IMR-90 (cell line): ENCODE measurements at places on chromosomes 7 and 10.
A peak's percentile ranks its signal among the peaks of the same experiment; 100 is the strongest.

GRCh38 chr7:595621-596010, 76.0 kb upstream of the PDGFA start:
- DNase-seq = no peak

GRCh38 chr10:47320812-47321211, 1.4 kb upstream of the GDF2 start:
- no peak for DNase-seq

DNA sequence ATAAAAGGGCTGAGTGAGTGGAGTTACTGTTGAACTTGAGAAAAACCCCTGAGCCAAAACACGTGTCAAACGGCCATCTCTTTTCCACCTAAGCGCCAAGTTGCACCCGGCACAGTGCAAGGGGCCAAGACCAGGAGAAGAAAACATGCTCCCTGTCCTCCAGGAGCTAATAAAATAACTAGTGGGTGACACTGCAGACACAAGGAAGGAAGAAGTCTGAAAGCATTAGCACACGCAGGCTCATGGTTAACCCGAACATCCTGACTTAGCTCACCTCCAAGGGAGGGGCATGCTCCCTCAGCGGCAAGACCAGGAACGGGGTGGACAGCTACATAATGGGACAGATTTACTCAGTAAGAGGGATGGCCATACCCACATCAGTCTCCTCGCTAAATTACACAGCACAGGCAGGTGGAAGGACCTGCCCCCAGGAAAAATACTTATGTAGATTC, 65.0 kb downstream of the PIP4K2A start:
- DNase-seq = no peak

DNA sequence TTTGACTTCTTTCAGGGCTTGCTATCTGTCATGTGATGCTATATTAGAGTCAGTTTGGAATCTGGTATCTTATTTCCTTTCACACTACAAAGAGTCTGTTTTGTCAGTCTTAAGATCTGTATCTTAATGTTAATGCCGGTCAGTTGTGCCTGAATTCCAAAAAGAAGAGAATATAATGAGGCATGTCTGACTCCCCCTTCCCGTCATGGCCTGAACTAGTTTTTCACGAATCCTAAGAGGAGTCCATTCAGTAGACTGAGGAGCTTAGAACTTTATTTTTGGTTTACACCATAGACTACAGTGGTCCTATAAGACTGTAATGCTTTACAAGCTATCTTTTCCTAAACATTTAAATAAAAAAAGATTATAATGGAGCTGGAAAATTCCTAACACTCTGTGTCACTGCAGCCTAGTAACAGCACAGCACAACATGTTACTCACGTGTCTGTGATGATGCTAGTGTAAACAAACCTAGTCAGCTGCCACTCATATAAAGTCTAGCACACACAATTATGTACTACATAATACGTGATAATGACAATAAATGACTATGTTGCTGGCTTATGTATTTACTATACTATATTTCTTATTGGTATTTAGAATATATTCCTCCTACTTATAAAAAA, 50.6 kb downstream of the VPS41 start:
- peak; percentile 81 for DNase-seq

DNA sequence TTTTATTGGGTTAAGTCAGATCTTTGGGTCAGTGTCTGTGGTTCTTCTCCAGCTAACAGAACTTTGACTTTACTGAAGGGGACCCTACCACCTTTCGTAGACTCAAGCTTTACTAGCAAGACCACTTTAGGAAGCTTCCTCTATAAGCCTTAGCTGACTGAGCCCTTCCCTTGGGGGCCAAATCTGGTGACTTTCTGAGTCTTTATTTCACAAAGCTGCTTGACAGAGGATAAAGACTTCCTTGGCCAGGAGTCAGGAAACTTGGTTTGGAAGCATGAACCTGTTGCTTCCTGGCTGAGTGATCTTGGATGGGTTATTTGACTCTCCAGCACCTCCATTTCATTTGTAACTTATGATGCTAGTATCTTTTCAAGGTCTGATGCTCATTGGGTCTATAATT, 466.7 kb downstream of the TYW1 start:
- DNase-seq = no peak

GRCh38 chr7:86226191-86226590, 417.5 kb upstream of the GRM3 start:
- DNase-seq = no peak

DNA sequence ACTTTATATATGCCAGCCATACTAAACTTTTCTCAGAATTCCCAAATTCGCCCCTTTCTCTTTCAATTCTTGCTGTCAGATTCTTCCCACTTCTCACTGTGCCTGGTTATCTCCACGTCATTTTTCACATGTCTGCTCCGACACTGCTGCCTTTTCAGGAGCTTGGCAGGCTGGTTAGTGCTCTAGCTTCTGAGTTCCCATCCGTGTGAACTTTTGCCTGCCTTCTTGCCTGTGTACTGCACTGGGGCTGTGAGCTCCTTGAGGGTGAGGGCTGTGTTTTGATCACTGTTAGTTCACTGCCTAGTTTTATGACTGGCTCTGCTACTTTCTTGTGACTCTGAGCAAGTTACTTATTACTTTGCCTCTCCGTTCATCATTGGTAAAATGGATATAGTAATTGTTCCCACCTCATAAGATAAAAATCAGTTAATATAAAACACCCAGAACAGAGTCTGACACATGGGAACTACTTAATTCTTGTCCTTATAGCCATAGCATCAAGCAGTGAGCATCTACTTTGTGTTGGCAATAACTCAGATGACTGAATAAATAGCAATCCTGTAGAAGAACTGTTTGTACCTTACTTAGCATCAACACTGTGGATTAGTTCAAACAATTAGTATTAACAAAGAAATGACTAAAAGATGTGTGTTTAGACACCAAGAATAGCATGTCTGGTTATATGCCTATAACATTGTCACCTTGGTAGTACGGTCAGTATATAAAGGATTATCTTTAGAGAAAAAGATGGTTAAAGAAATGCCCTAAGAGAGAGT, 5.5 kb downstream of the GSTO1 start:
- DNase-seq = peak; percentile 35

- no peak for DNase-seq
Measured at GRCh38 chr7:35258868-35259522, 5.1 kb upstream of the TBX20 start.

DNA sequence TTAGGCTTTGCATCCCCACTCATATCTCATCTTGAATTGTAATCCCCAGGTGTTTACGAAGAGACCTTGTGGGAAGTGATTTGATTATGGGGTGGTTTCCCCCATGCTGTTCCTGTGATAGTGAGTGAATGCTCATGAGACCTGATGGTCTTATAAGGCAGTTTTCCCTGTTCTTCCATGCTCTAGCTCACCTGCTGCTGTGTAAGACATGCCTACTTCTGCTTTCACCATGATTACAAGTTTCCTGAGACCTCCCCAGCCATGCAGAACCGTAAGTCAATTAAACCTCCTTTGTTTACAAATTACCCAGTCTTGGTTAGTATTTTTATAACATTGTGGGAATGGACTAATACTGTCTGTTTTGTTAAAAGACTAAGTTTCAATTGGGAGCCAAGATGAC, 35.3 kb upstream of the ZNF92 start:
- DNase-seq = no peak

DNA sequence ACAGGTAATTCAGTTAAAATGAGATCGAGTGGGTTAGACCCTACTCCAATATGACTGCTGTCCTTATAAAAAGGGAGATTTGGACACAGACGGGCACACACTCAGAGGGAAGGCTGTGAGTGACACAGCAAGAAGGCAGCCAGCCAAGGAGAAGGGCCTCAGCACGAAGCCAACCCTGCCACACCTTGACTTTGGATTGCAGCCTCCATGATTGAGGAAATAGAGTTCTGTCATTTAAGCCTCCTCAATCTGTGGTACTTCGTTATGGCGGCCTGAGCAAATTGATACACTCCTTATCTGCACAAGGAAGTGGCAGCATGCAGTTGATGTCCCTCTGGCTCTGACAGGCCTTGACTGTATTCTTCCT, 43.8 kb downstream of the SH2D4B start:
- DNase-seq = no peak

DNA sequence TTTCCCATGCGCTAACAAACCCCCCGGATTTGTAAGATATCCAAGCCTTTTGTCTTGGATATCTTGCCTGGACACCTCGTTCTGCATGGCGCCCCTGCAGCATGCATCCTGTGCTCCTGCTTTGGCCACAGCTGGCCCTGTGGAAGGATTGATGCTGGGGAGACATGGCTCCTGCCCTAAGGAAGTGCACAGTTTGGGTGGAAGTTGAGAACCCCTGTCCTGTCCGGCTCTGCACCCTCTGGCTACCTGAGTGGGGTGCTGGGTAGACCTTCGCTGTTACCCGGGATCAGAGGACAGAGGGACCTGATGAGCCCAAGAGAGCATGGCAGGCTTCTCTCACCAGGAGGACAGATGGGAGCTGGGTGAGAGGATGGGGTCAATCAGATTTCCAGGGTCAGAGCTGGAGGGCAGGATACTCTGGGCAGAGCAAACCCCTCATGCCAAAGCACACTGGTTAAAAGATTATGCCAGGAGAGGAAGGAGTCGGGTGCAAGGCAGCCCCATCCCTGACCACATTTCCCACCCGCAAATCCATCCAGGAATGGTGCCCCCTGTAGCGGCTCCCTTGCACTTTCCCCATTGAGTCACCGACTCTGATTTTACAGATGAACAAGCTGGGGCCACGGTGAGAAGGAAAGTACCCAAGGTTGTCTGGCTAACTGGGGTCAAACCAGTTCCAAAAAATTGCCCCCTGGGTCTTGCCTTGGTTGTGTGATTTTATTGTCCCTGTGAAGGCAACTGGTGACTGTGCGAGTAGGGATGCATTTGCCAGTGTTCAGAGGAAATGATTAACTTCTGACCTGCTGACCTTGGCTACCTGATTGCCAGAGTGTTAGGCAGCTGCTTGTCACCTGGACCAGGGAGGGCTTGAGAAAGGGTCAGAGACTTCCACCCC, 290.1 kb upstream of the ZMIZ1 start:
- no peak for DNase-seq

DNA sequence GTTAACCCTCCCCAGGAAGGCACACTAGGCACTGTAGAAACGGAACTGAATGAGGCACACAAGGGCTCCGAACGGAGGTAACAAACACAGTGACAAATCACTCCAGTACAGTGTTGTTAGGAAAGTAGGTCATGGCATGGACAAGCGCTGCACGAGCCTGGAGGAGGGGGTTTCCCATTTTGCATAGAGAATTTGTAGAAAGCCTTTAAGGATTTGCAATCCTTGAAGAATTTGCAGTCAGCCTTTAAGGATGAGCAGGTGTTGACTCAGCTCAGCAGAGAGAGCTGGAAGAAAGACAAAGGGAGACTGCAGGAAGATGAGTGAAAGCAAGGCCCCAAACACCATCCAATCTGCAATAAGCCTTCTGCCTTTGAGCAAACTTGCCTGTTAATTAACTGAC, 51.1 kb upstream of the PPP1R3C start:
- DNase-seq = peak; percentile 96

DNA sequence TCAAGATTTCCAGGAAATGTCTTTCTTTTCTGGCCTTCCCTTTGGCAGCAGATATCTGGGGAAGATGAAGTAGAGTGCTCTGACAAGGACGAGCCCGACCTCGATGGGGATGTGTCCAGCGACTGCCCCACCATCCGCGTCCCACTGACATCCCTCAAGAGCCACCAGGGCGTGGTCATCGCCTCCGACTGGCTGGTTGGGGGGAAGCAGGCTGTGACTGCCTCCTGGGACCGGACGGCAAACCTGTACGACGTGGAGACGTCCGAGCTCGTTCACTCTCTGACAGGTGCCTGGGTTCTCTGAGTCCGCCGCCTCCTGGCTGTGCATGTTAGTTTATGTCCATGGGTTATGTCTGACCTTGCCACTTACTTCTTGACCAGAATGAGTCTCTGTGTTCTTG, 47.4 kb downstream of the WDR37 start:
- DNase-seq = no peak

GRCh38 chr7:98788966-98789365, 80.8 kb downstream of the TMEM130 start:
- DNase-seq = no peak

- DNase-seq = no peak
Measured at GRCh38 chr7:75631711-75632110, 107.0 kb downstream of the HIP1 start.

DNA sequence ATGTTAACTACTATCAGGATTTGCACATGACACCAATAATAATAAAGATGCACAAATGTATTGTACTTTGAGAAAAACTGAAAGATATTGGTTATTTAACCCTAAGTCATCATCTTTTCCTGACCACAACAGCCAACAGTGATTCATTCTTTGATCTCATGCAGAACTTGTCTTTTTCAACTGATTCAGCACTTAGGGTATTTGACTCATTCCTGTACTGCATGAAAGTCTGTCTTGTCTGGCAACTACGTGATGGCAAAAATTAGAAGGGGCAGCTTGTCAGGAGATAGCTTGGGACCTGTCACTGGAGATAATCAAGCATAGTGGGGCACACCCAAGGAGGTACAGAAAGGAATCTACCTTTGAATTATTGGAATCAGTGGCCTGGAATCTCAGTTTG, 77.8 kb upstream of the LRRC17 start:
- DNase-seq = peak; percentile 91

- peak; percentile 5 for DNase-seq
Measured at GRCh38 chr10:112265745-112266144, 17.5 kb upstream of the TECTB start.

GRCh38 chr7:131511774-131512535, 44.5 kb downstream of the PODXL start:
- DNase-seq = no peak

GRCh38 chr10:104577861-104578521, 63.1 kb upstream of the SORCS3 start:
- peak; percentile 32 for DNase-seq

DNA sequence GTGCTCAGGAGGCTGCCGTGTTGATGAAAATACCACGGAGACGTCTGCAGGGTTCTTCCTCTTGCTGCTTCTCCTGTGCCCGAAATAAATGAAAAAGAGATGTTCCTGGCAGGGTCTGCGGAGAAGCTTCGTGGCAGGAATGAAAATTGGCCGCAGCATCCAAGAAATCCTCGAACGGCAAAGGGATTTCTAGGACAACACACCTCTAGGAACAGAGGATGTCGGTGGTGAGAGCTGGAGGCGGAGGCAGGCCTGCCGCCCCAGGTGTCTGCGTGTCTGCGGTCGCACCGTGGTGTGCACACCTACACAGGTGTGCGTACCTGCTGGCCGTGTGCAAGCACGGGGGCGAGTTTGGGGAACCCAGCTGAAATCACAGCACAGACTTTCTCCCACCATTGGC, 43.4 kb downstream of the TMEM130 start:
- DNase-seq = no peak

- DNase-seq = no peak
Measured at GRCh38 chr7:37510043-37510634, 61.5 kb upstream of the ELMO1 start.

- no peak for DNase-seq
Measured at GRCh38 chr10:121681997-121682687, 83.9 kb upstream of the FGFR2 start.

GRCh38 chr10:108327706-108328105, 1163.2 kb upstream of the SORCS1 start:
- peak; percentile 1 for DNase-seq

DNA sequence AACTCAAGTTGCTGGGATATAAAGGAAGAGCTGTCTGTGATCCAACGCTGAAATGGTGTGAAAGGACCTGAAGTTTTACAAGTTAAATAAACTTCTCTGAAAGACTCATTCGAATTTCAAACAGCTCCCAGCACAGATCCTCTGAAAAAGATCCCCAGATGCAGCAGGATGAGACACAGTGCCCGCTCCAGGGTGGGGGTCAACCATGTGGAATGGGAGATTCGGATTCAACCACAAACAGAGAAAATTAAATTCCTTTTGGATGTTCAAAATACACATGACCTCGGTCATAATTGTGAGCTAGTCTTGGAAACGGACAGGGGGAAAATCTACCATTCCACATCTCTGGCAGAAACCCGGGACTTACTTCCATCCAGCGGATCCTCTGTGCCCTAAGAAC, 119.6 kb downstream of the PRKAG2 start:
- DNase-seq = peak; percentile 88

- DNase-seq = peak; percentile 86
Measured at GRCh38 chr7:131057015-131057793, 270.5 kb upstream of the MKLN1 start.
